NCI-H69 (cell line): ENCODE measurements at places on chromosomes 16 and 17.

GRCh38 chr17:82808006-82808405 lies 31.8 kb downstream of the ZNF750 start:
- no peak for DNase-seq

- DNase-seq: peak; percentile 57
These were observed 39.2 kb downstream of the ZNF778 start for GRCh38 chr16:89256651-89257254.

DNA sequence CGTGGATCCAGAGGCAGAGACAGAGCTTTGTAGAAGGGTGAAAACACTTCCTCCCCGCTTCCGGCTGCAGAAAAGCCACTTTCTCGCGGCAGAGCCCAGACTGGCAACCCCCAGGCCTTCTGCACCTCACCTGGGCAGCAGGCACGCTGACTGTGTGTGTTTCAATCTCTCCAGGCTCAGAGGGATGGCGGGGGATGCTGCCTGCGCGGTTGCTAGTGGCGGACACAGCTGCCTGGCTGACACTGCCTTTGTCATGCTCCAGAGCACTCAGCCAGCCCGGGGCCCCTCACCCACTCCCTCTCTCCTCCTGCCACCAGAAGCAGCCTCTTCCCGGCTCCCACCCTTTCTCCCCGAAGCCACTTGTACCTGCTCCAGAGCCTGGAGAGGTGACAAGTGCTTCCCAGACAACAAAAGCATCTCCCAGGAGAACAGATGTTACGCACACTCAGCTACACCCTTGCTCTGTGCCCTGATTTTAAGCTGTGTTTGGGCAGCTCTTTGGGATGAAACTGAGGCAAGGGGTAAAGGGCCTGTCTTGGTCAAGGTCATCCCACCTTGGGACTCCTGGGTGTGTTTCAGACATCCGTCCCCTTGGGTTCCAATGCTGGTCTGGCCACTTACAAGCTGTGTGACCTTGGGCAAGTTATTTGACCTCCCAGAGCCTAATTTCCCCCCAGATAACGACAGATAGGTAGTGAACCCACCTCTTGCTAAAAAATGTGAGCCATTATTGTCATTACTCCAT lies 9.2 kb upstream of the GLIS2 start:
- peak; percentile 42 for DNase-seq

DNA sequence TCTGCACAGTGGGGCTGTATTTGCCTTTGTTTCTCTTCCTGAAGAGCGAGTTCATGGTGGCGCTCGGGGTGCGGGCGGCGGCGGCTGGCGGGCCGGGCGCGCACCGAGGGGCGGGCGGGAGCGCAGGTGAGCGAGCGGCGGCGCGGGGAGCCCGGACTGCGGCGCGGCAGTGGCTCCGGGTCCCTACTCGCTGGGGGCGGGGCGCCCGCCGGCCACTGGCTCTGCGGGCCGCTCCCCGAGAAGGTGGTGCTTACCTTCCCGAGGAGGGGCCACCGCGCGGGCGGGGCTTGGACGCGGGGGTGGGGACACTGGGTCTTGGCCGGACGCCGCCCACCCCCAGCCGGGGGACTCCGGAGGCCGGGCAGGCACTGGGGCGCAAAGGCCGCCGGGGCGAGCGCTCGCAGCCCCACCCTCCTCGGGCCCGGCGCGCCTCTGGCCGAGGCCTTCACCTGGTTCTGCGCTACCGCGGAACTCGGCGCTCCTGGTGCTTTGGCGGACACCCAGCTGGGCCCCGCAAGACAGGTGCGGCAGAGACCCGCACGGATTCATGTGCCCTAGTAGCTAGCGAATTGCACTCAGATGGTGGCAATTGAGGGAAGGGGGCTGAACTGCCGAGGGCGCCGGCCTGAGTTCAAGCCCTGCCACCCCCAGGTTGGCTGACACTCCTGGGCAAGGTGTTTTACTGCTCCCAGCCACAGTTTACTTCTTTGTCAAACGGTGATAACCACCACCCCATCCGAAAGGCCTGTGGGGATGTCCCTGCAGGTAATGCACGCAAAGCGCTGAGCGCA lies at the start of gene PPL:
TSS of gene PPL (minus strand) at position 158 of the 791 bp plus-strand sequence. CDS start at position 55, 103 bp downstream.
- DNase-seq: peak; percentile 98

- DNase-seq: no peak
These were observed 757.0 kb downstream of the CDH11 start for GRCh38 chr16:64364894-64365293.

- DNase-seq: peak; percentile 41
These were observed 13.4 kb upstream of the PLLP start for GRCh38 chr16:57297856-57298255.

DNA sequence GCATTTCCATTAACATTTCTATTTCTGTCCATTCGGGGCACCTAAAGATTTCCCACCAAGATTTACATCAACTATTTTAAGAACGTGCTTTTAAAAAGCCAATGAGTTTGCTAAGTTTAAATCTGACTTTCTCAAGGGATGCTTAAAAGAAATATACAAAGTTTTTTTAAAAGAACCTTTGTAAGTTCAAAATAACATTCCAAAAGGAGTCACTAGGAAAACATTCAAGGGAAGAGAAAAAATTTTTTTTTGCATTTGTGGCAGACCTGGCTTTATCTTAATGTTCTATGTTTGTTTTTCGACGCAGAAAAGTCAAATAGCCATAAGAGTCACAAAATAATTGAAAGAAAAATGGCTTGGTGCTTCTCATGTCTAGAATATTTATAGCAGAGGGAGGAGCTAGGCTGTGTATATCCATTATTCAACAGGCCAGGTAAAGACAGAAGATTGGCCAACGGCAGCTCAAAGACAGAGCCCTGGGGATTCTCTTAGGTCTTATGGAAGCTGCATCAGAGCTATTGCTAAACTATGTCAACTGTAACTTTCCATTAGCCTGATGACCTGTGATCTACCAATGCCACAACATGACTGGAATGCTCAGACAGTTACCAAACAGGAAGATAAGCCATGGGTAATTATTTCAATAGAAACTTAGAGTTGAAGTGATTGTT lies 37.8 kb upstream of the MYOCD start:
- DNase-seq: no peak

DNA sequence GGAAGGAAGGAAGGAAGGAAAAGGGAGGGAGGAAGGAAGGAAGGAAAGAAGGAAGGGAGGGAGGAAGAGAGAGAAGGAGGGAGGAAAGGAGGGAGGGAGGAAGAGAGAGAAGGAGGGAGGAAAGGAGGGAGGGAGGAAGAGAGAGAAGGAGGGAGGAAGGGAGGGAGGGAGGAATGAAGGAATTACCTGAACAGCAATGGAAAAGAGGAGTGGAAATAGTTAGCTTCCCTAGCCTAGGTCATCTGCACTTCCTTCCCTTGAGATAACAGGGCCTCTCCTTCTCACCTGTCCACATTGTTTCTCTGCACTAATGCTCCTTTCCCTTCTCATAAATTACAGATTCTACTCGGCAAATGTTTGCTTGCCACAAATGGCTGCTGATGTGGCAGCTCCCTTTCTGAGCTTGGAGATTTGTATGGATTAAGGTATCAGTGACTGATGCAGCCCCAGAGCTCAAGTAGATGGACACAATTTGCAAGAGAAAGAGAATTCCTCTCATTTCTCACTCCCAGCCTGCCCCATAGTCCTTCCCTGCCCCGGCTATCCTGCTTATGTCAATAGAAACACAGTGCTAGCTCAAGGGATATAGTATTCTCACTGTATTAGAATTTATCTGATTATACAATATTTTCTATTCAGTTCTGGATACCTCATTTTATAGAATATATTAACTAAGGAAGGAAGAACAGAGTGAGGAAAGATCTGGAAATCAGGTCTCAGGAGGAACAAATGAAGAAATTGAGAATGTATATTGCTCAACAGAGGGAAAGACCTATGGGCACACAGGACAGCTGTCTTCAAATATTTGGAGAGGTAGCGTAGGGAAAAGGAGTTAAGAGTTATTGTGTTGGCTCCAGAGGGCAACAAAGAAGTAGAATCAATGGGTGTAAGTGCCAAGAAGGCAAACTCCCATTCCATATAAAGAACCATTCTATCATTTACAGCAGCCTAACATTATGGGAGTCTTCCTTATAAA lies 14.6 kb downstream of the HOXB1 start:
- peak; percentile 51 for DNase-seq

DNA sequence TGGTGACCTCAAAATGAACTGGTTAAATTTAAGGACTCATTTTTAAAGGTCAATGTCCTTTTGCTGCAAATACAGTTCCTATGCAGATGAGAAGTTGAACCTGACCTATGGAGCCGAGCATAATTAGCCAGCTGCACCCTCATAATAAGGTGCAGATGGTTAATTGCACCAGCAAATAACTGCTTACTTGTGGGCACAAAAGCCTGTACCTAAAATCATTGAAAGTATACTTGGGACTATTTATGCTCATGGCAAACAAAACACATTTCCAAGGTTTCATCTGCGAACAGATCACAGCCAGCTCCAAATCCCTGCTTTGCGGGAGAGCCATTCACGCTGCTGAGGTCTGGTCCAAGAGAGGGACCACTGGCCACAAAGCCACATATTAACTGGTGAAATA lies 13.0 kb downstream of the HYDIN start:
- peak; percentile 92 for DNase-seq

DNA sequence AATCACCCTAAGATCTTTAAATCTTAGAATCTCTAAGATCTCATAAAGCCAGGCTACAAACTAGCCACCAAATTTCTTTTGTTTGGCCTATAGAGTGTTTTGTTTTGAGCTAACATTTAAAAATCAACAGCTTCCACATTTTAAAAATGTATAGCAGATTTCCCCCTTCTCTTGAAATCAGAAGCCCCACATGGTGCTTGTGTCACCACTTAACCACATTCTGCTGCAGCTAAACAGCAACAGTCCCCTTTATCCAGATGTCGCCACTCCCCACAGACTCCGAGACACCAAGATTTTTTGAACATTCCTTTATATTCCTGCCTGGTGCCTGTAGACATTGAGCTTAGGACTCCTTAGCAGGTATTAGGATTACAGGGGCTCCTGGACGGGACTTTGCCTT lies 16.0 kb downstream of the GUCY2D start:
- DNase-seq: no peak

GRCh38 chr16:31527734-31528274 lies at the start of gene AHSP:
TSS of gene AHSP (plus strand) at chr16:31527900. CDS start at chr16:31528140, 240 bp downstream.
- DNase-seq: no peak

GRCh38 chr16:11098601-11099390 lies 154.4 kb downstream of the CLEC16A start:
- DNase-seq: no peak

GRCh38 chr17:62189377-62189776 lies 124.3 kb upstream of the MED13 start:
- no peak for DNase-seq

DNA sequence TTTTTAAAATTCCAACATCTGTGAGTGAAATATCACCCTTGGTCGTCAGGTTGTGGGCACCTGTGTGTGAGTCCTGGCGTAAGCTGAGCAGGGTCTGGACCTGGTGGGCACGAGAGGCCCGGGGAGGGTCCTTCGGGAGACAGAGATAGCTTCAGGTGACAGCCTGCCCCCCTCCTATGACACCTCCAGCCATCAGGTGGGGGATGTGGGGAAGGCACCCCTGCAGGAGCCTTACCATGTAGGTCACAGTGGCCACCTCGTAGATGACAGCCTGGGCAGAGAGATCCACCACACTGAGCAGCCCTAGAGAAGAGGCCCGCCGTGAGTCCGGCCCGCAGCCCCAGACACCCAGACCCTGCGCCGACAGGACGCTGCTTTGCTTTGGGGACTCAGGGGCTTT lies 11.2 kb downstream of the SLC47A2 start:
- no peak for DNase-seq

DNA sequence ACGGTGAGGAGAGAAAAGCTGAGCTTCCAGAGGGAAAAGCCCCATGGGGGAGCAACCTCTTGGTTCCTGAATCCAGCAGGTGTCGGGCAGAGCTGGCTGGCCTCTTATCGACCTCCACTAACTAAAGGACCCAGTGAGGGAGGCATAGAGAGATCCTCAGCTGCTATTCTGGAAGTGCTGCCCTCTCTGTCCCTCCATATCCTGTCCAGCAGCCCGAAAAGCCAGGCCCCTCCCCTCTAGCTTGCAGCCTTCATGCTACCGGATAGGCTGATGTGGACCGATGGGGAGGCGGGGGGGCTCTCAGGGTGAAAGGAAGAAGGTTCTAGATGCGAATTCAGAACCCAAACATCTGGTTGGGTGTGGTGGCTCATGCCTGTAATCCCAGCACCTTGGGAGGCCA lies 24.9 kb downstream of the MXRA7 start:
- no peak for DNase-seq

DNA sequence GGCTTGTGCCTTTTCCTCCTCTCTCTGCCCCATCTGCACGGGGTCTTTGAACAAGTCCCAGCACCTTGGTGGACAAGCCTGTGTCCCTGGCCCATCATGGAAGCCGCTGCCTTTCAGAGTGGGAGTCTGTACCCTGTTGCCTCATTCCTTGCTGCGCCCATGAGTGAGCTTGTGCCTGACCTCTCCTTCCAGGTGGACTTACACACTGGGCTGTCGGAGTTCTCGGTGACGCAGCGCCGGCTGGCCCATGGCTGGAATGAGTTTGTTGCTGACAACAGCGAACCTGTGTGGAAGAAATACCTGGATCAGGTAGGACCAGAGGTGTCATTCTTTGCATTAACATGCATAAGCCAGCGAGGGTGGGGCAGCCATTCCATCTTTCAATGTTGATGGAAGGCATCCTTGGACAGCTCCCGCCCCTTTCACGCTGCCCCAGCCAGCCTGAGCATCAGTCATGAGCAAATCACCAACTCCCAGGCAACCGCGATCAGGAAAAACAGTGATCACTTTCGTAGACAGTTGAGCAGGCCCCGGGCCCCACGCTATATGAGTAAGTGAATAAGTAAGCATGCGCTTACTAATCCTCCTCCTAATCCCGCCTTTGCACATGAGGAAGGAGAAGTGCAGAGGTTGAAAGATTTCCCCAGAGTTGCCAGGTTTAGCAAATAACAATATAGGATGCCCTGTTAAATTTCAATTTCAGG lies 36.8 kb downstream of the ATP2C2 start:
- DNase-seq: no peak

- peak; percentile 47 for DNase-seq
These were observed 3.5 kb upstream of the KRT9 start for GRCh38 chr17:41575336-41575735.

GRCh38 chr17:71117466-71117865 lies 948.1 kb downstream of the KCNJ2 start:
- DNase-seq: no peak

DNA sequence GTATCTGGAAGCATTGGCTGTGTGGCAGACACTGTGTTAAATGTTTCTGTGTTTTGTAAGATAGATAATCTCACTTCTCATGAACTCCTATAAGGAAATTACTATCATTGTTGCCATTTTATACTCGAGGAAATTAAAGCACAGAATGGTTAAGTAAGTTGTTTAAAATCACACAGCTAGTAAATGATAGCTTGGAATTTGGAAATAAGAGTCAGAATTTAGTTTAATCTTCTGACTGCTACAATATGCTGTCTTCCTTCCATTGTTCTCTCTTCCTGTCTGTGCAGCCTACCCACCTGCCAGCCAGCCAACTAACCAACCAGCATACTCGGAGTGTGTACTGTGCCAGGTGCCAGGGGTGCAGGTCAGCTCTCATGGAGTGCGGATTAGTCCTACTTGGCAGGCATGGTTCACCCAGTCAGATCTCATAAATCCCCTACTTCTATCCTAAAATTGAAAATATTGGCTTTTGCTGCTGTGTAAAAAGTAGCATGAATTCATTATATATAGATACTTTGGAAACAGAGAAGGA lies 79.9 kb upstream of the LGALS9 start:
- DNase-seq: peak; percentile 85

- DNase-seq: no peak
These were observed 373.3 kb downstream of the SLC39A11 start for GRCh38 chr17:72719206-72719577.

- DNase-seq: peak; percentile 42
These were observed 236.3 kb downstream of the SEC14L1 start for GRCh38 chr17:77376795-77377709.
